Urinary bladder (tissue), 4 donors: ENCODE measurements at places on chromosomes 2 and 18. TPM values are rescaled to one million over a fixed set of nuclear protein-coding genes. Genes with fewer than 3 reads are reported as not detected.

- DNase-seq, result no peak
Observed at GRCh38 chr2:16072638-16073290, 132.4 kb downstream of the MYCN start.

DNA sequence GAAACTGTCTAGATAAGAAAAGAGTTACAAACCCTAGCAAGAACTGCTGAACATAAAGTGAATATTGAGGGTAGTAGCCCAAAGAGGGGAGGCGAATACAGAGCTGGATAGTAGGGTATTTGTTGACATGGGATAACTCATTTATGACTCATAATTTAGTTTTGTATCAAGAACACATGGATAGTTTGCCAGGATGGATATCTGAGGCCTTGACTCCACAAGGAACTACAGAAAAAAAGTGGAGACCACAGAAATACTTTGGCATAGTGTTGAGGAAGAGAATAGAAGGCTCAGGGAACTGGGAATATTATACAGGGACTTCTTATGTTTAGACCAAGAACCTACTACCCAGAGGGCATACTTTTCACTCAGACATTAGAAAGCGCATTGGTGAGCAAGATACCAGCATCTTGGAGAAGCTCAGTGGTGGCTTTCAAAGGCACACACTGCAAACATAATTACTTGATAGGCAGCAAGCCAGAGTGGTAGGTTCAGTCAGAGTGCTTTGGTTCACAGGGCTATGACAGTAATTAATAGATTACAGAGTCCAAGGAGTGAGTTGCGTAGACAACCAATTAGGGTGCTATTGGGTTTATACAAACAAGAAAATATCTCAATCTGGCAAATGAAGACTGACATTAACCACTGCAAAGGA lies 51.9 kb upstream of the ZBTB7C start:
- DNase-seq, result no peak

- DNase-seq, result no peak
Observed at GRCh38 chr2:51085420-51086068, 53.6 kb upstream of the NRXN1 start.

GRCh38 chr18:69908838-69909237 lies 38.8 kb downstream of the CD226 start:
- no peak for DNase-seq

DNA sequence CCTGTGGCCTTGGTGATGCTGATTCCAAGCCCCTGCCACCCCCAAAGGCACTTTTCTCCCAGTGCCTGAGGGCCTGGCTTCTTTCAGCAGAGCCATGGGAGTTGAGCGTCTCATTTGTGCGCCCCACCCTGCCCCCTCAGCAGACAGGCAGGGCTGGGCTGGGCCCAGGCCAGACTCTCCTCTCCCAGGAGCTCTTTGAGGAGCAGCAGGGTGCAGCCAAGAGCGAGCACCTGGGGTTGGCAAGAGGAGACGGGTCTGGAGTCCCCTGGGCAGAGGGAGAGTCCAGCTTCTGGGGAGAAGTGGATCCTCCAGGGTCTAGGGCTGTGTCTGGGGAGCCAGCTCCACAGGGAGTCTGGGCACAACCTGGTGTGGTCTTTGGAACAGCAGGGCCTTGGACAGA lies 21.2 kb downstream of the NPPC start:
- no peak for DNase-seq

DNA sequence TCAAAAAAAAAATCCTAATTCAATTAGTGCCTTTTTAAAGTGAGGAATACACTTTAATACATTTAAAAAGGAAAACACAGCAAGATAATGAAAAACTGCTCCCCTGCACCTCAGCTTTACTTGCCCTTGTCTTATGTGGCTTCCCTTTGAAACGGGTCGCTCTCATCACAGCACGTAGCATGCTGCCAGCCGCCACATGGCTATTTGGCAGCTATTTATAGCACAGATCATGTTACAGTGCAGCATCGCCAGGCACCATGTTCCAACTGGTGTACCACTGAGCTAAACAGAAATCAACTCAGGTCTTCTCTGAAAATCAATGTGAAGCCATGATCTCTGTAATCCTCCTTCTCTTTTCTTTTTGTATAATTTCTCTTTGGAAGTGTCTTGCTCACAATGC lies 65.1 kb downstream of the TMEM182 start:
- DNase-seq, result no peak

DNA sequence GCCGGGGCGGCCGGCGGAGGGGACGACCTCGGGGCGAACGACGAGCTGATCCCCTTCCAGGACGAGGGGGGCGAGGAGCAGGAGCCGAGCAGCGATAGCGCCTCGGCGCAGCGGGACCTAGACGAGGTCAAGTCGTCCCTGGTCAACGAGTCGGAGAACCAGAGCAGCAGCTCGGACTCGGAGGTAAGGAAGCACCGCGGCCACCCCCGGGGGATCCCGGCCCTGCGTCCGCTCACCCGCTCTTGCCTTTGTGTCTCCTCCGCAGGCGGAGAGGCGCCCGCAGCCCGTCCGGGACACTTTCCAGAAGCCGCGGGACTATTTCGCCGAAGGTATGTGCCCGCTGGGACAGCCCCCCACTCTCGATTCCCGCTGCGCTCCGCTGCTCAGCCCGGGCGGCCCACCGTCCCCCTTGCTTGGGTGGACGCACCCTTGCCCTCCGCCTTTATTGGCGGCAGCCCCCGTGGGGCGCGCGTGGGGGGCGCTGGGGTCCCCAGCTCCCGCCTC lies 611 bp downstream of the TCF7L1 start:
- no peak for DNase-seq

DNA sequence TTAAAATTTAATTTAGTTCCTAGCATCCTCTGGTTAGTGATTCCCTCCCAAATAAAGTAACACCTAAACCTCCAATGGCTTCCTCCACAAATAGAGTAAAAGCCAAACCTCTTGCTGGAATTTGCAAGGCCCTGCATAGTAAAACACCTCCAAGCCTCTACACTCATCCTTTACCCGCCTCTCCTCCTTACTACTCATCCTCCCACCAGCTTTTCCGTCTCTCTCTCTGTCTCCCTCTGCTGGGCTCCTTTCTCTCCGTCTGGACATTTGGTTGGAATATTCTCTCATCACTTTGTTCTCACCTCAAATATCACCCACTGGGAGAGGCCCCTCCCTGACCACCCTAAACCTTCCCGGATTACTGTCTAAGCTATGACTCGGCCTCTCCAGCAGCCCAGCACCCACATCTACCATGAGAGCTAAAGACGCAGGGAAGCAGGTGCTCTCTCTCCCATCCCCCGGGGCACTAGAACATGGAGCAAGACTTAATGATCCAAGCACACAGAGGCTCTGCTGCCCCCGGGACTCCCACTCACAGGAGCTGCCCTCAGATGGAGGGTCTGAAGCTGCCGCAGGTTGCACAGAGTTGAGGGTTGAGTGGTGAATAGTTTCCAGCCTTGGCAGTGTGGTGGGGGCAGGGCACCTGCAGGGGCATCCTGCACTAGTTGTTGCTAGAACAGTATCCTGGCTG lies 167.2 kb downstream of the FBXO15 start:
- DNase-seq, result no peak

DNA sequence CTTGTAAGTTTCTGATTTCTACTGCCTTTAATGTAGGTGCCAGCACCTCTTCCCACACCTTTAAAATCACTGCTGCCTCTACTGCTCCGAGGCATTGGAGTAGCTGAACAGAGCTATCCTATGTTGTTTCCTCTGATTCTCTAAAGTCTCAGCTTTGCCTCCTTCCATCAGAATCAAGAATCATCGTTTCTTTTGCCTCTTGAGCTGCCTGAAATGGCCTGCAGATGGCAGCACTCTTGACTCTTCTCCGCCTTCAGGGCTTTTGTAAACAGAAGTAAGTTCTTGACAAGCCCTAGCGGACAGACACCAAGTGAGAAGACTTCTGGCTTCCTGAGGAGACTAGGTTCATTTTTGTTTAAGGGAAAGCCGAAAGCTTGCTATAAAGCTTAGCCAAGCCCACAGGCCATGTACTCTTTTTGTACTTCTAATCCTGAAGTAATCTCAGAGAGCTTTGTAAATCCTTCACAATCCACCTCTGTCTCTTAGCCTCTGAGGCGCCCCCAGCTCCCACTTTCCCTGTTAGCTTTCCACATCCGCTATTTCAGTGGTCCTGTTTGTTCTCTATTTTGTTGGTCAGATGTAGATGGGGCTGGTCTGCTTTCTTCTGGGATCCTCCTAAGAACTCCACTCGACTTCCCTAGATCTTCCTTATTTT lies 48.4 kb downstream of the GTF3C3 start:
- DNase-seq, result no peak

GRCh38 chr2:62264186-62264585 lies 68.3 kb downstream of the B3GNT2 start:
- no peak for DNase-seq

DNA sequence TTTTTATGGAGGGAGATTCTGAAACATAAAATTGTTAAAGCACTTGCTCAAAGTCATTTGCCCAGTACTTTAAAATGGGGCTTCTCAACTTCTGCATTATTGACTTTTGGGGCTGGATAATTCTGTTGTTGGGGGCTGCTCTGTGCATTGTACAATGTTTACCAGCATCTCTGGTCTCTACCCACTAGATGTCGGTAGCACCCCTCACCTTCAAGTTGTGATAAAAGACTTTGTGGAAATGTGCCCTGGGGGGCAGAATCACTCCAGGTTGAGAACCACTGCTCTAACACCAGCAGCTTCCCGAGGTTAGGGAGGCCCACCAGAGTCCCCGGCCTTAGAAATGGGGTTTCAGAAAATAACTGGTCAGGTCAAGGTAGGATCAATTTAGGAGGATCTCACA lies 26.8 kb upstream of the CUL3 start:
- DNase-seq, result no peak

DNA sequence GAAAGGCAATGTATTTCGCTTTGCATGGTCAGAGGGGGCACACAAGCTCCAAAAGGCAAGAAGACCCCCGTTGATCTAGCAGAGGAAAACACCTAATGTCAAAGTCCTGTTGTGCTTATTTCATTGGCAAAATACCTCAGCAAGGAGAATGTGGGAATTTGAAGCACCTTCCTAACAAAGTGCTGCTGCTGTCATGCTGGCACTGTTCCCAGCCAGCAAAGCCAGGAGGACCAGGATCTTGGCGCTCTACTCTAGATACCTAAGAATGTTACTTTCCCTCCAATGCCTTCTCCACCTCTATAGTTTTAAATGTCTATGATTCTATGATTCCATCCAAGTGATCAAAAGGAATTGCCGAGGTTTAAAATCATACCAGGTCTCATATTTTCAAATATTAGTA lies 867.9 kb upstream of the POU3F3 start:
- DNase-seq, result no peak

GRCh38 chr2:16657671-16658070 lies 8.0 kb downstream of the CYRIA start:
- no peak for DNase-seq

- DNase-seq, result no peak
Observed at GRCh38 chr2:206799083-206799482, 33.7 kb downstream of the FASTKD2 start.

GRCh38 chr2:43184339-43184895 lies 42.0 kb downstream of the ZFP36L2 start:
- no peak for DNase-seq

DNA sequence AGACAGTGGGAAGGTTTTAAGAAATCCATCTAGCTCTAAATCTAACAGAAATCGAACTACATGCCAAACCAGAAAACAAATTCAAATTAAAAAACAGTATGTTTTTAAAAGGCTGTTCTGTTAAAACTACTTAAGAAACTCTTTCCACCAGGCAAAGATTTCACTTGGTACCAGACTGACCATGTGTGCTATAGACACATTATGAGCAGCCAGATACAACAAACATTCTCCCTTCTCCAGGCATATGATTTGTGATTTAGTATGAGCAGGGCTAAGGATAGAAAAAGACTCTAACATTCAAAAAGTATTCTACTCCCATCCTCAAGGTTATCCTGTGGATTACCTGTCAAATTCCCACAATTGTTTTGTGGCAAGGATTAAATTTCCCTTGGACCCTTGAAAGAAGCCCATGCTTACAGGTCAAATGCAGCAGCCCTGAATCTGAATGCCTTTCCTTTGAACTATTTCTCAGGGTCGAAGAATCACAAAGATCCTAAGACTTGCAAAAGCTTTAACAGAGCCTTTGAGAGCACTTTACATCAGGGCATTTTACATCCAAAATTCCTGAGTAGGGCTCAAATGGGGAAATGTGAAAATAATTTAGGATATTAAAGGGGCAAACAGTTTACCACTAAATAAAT lies 42.5 kb upstream of the TTC32 start:
- DNase-seq, result no peak

DNA sequence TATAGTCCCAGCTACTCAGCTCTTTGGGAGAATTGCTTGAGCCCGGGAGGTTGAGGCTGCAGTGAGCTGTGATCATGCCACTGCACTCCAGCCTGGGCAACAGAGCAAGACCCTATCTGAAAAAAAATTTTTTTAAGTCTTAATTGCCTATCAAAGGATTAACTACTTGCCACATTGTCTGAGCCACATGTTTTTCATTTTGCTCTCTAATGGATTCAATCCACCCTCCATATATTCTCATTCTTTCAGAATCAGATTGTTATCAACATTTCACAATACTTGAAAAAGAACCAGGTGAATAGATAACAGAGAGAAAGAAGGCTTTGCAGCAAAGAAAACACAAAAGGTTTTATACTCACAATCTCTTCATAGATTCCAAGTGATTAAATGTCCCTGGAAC lies 61.0 kb downstream of the PXDN start:
- DNase-seq, result no peak

GRCh38 chr2:67633212-67633856 lies 236.2 kb downstream of the ETAA1 start:
- DNase-seq, result no peak

DNA sequence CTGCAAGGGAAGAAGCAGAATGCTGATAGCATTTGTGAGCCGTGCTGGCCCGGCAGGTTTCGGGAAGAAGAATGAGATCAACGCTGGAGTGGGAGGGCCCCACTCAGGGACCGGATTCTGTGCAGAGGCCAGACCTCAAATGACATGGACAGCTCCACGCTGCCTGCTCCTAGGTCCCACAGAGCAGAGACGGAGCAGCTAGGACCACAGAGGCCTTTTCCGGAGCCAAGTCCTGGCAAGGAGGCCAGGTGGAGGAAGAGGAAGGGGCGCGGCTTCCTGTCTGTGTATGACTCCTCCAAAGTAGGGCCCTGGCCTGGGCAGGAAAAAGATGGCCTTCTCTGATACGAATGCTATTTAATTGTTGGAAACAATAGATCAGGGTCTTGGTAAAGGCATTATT lies 139.9 kb downstream of the LRRC30 start:
- DNase-seq, result peak; percentile 31

- no peak for DNase-seq
Observed at GRCh38 chr2:132544006-132544630, 125.9 kb downstream of the LYPD1 start.

Gene STEAP3
- 10.6 TPM for polyA plus RNA-seq

Gene TUBA4B
- polyA plus RNA-seq, result not detected

Gene CYRIA
- 7.9 TPM for polyA plus RNA-seq

Gene ATOH8
- polyA plus RNA-seq, result 49.2 TPM

Gene MAB21L4
- polyA plus RNA-seq, result 1.2 TPM

Gene DYNAP
- not detected for polyA plus RNA-seq

Gene WDR12
- polyA plus RNA-seq, result 16.4 TPM

Gene TFCP2L1
- 0.41 TPM for polyA plus RNA-seq

Gene FAP
- polyA plus RNA-seq, result 2.2 TPM
